Spinal cord (tissue), 10 donors: ENCODE measurements at places on chromosomes 4 and X.

DNA sequence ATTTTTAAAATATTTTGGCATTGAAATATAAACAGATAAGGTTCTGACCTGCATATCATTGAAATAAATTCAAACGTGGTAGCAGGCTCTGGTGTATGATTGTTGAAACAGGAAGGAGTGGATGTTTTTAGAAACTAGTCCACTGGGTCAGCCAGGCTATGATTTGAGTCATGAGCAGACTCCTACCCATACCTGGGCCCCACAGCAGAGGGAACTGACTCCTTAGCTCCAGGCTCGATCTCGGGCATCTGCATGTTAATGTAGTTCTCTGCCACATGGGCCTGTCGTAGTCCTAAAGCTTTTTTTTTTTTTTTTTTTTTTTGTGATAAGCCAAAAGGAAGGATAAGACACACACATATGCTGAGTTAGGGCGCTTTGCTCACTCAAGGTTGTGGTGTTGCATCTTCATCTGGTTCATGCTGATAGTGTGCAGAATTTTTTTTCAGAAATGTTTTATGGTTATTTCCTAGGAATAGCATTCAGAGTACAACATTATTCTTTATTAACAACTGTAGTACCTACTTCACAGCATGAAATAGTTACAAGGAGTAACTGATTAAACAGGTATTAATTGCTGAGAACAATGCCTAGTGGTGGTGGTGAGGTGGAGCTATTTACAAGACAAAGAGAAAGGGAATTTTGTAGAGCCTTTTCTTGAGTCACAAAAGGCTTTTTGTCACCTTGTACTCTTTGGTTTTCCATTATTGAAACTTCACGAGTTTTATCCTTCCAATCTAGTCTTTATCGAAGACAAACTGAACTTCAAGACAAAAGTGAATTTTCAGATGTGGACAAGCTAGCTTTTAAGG, 27.3 kb downstream of the OFD1 start:
- DNase-seq, result no peak

DNA sequence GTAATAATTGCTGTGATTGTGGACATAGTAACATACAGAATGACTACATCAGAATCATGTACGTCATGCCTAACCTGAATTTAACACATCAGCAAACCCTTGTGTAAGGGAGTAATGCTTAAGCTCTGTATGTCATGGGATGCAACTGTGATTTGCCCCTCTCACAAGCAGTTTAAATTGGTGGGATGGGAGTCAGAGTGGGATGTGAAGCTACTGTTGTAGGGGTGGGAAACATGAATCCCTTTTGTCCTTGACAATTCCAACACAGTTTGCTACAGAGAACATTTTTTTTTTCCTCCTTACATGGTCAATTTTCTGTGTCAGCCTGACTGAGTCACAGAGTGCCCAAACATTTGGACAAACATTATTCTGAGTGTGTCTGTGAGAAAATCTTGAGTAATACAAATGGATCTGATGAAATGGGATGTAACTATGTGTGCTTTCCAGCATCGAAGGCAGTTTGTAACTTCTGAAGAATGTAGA, 392.8 kb downstream of the GPM6A start:
- no peak for DNase-seq

DNA sequence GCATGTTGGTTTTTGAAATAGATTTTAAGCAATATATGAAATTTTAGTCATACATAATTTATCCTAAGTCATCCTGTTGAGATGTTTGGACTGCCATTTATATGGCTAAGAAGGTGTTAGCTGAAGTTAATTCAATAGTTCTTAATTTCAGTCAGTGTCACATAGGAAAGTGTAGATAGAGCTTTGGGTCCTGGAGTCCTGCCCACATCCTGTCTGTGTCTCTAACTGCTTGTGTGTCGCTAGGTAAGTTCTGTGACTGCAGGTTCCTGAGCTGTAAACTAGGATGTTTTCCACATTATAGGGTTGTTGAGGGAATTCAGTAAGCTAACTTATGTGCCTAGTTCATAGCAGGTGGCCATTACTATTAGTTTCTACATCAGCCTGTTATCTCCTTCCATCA, 20.7 kb downstream of the OFD1 start:
- DNase-seq, result no peak

- no peak for DNase-seq
Measured at GRCh38 chrX:6223516-6223915, 5.2 kb downstream of the NLGN4X start.

DNA sequence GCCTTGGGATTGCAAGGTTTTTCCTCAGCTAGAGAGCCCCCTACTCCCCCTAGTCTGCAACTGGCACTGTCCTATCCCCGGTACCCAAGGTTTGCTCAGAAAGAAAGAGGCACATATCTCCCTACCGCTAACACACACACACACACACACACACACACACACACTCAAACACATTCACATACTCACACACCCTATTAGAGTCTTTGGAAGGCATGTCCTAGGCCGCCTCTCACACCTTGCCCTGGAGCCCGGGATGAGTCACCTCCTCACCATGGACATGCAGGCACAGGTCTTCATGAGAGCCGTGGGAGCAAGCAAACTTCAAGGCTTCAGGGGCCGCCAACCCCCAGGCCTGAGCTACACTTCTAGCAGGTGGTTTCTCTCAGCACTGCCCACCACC, 49.2 kb downstream of the PJA1 start:
- DNase-seq, result no peak

GRCh38 chr4:122896270-122896669, 26.1 kb downstream of the NUDT6 start:
- no peak for DNase-seq

GRCh38 chr4:114791976-114792375, 193.4 kb downstream of the UGT8 start:
- DNase-seq, result no peak

DNA sequence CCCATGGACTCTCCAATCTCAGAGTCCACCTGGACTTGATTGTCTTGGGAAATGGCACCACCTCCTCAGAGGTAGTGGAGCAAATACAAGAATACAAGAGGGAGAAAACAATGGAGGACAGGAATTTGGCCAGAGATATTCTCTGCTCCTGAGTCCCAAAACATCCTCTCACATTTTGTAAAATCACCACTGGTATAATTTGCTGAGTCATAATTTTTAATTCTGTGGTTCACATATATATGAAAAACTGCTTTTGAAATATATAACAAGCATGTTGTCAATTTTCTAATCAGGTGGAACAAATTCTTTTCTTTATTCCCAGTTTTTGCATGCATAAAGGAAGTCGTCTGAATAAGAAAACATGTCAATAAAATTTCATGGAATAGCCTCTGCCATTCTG, 356.1 kb downstream of the AFF2 start:
- DNase-seq, result no peak

- no peak for DNase-seq
Measured at GRCh38 chr4:1250921-1251772, 2.2 kb upstream of the CTBP1 start.

- DNase-seq, result no peak
Measured at GRCh38 chrX:93985344-93986307, 311.6 kb downstream of the FAM133A start.

- DNase-seq, result peak; percentile 76
Measured at GRCh38 chrX:11757719-11758399, at the start of gene MSL3. MSL3 (plus strand) TSS chrX:11758237; CDS start chrX:11758264, 27 bp downstream.

DNA sequence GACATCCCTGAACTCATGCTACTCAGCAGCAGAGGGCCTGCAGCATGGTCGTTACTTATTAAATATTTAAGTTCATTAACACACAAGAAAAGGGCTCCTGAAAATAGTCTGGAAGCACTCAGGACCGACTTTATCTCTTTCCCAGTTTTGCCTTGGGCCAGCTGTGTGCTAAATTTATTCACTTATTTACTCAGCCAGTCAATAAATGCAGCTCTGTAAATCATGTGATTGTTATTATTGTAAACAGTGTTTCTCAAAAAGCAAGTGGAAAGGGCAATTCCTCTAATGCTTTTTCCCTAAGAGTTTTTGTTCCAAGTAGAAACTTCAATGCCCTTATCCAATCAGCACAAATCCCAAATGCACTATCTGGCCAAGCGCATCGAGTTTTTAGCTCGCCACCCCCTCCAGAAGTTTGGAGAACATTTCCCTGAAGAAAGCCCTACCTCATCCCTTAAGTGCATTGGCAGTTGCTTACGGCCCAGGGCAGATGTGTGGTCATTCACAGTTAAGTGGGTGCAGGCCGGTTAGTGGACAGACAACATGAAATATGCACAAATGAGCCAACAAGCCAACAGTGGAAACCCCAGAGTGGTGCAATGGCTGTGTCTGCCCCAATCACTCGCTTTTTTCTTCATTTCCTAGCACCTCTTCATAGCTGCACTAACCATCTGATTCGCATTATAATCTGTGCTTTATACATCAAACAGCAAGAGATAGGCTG, 125.8 kb downstream of the SMIM20 start:
- no peak for DNase-seq

DNA sequence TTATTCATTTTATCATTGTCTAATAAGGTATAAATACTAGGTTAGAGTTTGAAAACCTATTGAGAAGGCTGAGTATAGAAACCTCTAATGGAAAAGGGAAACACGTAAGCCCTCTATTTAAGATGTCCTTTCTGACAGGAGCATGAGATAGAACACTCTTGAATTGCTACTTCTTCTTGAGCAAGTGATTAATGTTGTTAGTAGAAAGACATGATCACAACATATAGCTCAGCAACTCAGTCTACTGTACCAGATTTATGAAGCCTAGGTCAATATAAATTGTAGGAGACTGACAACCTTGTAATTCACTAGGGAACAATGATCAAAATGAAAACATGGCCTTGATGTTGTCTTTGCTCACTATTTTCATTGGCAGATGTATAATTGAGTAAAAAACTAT, 189.7 kb downstream of the ANTXR2 start:
- no peak for DNase-seq

- DNase-seq, result peak; percentile 30
Measured at GRCh38 chr4:127145006-127145540, 487.7 kb upstream of the INTU start.

- DNase-seq, result no peak
Measured at GRCh38 chr4:139826426-139826825, 160.8 kb downstream of the MGST2 start.

GRCh38 chrX:31603411-31604120, 531.7 kb upstream of the FTHL17 start:
- DNase-seq, result no peak

GRCh38 chrX:150766351-150767044, 73.3 kb downstream of the MTMR1 start:
- no peak for DNase-seq

GRCh38 chrX:154812341-154813101, 7.2 kb upstream of the MPP1 start:
- DNase-seq, result no peak
